ENCODE measurements at places on chromosomes 16 and 17.
A peak's percentile ranks its signal among the peaks of the same experiment; 100 is the strongest.

DNA sequence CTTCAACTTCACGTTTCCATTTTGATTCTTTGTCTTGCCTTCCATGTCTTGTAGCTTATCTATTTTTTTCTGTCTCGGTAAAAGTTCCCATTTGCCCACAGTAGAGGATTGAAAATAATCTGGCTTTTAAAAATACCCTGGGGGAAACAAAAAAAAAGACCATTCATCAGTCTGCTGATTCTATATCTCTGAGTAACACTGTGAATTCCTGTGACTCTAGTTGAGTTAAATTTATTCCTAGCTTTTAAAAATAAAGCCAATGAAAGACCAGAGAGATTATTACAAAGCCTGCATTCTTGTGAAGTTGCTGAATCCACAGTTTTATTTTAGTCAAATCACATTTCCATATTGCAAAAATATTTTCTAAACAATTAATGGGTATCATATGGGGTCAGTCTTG is 532.3 kb downstream of the CDH13 start:
- DNase-seq, result no peak

GRCh38 chr16:10039220-10040096 is 142.8 kb downstream of the GRIN2A start:
- DNase-seq, result no peak

- no peak for DNase-seq
These were observed 37.1 kb upstream of the BCAS3 start for GRCh38 chr17:60640503-60640902.

- no peak for DNase-seq
These were observed 220.1 kb upstream of the GSE1 start for GRCh38 chr16:85392756-85393673.

DNA sequence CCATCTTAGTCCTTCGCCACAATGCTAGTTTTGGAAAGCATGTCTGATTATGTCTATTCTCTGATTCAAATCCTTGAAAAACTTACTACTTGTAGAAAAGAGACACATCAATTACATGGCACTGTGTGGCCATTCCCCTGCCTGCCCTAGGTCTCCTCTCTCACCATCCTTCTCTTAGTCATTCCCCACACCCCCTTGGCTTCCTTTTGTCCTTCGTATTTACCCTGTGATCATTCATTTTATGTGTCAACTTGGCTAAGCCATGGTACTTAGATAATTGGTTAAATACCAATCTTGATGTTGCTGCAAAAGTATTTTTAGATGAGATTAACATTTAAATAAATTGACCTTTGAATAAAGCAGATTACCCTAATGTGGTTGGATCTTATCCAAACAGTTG is 122.9 kb upstream of the CDH11 start:
- no peak for DNase-seq

- no peak for DNase-seq
These were observed 384.3 kb downstream of the CDH13 start for GRCh38 chr16:83010776-83011720.

- no peak for DNase-seq
These were observed 39.4 kb downstream of the LAT start for GRCh38 chr16:29024278-29024677.

DNA sequence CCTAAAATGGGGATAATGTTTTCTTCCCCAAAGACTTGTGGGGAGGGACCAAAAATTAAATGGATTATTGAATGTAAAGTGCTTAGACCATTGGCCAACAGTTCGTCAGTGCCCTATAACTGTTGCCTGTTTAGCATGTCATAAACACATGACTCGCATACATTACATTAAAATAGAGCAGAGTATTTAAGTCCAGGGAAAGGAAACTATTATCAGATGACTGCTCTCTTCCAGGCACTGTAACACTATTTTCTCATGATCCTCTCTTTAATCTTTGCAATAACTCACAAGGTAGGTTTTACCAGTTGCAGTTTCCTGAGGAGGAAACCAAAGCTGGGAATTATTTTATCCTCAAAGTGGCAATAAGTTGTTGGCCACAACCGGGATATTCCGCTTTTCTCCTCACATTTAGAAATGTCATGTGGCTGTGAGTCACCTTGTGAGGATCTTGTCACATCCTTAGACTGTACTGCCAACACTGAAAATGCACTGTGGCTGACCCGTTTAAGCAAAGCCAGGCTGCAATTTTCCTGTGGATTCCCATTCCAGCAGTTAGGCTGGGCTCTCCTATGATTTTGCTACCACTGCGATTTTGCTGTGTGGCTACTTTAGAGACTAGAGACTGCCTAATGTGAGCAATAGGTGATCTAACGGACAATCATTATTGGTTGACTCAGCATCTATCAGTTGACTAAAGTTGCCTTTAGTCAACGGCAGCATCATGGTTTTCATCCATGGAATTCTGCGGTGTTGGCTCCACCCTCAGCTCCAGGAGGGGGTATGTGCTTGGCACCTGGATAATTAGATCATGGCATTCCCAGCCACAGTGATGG is 58.3 kb upstream of the DHX40 start:
- DNase-seq, result no peak

GRCh38 chr17:77914385-77915254 is 43.9 kb upstream of the TNRC6C start:
- no peak for DNase-seq

- DNase-seq, result no peak
These were observed 43.3 kb downstream of the POLR3K start for GRCh38 chr16:9903-10665.

GRCh38 chr16:58389724-58390123 is 2.5 kb upstream of the GINS3 start:
- DNase-seq, result no peak

- DNase-seq, result no peak
These were observed 97.8 kb upstream of the CHMP6 start for GRCh38 chr17:80893604-80894438.

GRCh38 chr16:82609140-82609539 is 17.6 kb upstream of the CDH13 start:
- no peak for DNase-seq

- peak; percentile 75 for DNase-seq
These were observed 28.1 kb downstream of the KIAA0513 start for GRCh38 chr16:85055493-85056210.

GRCh38 chr16:2033057-2033908 is 6.6 kb downstream of the NHERF2 start:
- no peak for DNase-seq

All from activated T-helper 1 cell treated with anti-CD3 and anti-CD28 coated beads, Interleukin-12 subunit alpha, Interleukin-12 subunit beta, Interleukin-2, Interleukin-4 antibody, amounts not matched to agents 30 ng/mL and 10 ng/mL and 1 ng/mL, durations not matched to agents 14 hours and 24 hours and 36 hours (primary cell).